Thoracic aorta endothelial cell (primary cell): ENCODE measurements at places on chromosomes 7 and 10. TPM values are rescaled to one million over a fixed set of nuclear protein-coding genes. Genes with fewer than 3 reads are reported as not detected.

The UTF1 gene
- not detected in 2 replicates for total RNA-seq

The GSDME gene
- 20.2 and 24.9 TPM in 2 replicates for total RNA-seq

The CALD1 gene
- total RNA-seq, result 246 and 266 TPM in 2 replicates

The SPDYE2 gene
- total RNA-seq, result not detected in 2 replicates

The SPDYE9 gene
- total RNA-seq, result not detected in 2 replicates

The GRM8 gene
- total RNA-seq, result not detected in 2 replicates
